GM23338 (cell line): ENCODE measurements at places on chromosomes 7 and 10.
A peak's percentile ranks its signal among the peaks of the same experiment; 100 is the strongest.

- DNase-seq: peak; percentile 49
These were observed 1.5 kb downstream of the PCLO start for GRCh38 chr7:83161186-83161585.

DNA sequence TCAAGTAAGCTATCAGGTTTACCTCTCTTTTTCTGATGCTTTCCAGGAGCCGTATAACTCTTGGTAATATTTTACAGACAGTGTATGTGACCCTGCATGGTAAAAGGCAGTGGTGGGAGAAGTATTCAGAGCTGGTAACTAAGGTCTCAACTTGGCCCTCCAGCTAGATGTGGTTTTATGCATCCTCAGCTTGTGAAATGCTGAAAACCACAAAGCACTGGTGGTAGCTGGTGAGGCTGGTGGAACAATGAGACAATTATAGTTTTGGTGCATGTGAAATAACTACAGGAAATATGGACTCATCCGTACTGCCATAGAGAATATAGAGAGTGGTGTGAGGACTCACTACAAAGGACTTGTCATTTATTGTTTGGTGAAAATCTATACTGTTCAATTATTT lies 383.0 kb upstream of the PCDH15 start:
- no peak for DNase-seq

- DNase-seq: peak; percentile 50
These were observed 256.1 kb downstream of the COBL start for GRCh38 chr7:51060536-51060935.

DNA sequence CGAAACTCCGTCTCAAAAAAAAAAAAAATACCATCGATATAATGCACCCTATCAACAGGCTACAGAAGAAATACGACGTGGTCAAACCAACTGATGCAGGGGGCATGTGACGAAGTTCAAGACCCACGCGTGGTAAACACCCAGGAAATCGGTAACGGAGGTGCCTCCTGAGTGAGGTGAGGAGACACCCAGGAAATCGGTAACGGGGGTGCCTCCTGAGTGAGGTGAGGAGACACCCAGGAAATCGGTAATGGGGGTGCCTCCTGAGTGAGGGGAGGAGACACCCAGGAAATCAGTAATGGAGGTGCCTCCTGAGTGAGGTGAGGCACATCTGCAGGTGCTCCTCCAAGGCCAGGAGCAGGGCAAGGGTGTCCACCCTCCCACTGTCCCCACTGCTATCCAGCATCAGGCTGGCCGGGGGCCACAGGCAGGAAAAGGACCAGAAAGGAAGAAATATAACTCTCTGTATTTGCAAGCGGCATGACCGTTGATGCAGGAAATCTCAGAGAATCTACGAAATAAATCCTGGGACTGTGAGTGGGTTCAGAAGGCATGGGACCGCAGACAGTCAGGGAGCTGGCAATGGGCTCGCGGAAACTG lies 10.7 kb upstream of the GPR146 start:
- DNase-seq: no peak

- no peak for DNase-seq
These were observed 76.1 kb upstream of the HDAC9 start for GRCh38 chr7:18419456-18419855.

DNA sequence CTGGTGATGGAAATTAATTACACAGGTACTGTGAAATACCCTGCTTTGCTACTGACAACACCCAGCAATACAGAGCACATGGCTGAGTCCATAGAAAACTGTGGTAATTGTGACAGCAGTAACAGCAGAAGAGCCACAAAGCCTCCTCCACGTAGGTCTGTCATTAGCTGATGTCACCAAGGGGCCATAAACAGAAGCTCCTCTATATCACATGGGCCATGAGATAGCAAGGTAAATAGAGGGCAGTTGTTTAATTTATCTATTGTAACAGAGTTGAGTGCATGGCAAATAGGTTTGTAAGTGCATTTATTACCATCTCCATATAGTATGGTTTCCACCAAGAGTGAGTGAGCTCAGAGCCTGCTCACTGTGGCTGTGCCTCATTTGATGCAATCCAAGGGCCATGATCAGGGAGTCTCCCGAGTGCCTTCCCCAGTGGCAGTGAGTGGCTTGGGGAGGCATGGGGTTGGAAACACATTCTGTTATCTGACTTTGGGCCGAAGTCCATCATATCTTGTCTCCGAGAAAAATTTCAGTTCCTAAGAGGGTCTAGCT lies 281.2 kb downstream of the SKAP2 start:
- no peak for DNase-seq

- no peak for DNase-seq
These were observed 266.7 kb upstream of the PHF14 start for GRCh38 chr7:10706875-10707493.

DNA sequence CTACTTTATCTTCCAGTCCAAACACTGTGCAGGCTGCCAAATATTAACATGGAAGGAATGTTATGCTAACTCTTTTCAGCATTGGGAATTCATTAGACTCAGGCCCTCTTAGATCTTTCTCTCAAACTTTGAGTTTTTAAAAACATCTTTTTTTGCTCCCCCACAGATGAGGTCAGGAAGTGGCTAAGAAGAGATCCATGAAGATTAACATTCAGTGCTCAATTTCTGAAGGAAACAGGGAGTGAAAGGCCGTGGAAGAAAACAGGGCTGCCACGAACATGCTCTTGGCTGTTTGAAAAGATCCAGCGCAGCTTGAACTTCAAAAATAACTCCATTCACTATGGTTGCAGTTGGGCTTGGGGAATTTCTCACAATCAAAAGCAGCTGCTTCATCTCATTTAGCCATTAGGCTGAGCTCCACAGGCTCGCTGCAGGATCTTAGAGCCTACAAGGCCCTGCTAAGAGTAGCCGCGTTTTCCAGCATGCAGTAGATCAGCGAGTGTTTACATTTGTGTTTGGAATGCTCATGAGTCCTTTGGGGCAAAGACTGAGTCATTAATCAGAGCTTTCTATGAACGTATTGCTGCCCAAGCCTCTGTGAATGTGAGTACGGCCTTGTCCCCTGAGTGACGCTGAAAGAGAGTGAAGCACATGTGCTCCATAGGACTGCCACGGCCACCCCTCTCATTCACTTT lies 41.2 kb upstream of the TNS3 start:
- no peak for DNase-seq

DNA sequence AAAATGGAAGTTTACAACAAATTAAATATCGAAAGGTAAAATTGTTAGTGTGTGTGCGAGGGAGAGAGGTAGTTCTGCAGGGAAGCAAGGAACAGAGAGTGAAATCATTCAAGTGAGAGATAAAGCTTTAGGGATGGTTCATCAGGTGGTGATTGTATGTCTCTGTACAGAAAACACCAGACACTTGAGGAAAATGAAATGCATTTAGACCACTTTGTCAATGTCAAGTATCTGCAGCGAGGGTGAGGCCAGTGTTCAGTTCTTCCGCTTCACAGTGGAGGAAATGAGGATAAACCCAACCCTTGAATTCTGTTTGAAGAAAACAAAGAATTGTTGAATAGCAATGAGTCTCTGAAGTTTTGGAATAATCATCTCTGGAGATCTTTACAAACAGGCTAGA lies 14.4 kb upstream of the ITGB1 start:
- DNase-seq: no peak

DNA sequence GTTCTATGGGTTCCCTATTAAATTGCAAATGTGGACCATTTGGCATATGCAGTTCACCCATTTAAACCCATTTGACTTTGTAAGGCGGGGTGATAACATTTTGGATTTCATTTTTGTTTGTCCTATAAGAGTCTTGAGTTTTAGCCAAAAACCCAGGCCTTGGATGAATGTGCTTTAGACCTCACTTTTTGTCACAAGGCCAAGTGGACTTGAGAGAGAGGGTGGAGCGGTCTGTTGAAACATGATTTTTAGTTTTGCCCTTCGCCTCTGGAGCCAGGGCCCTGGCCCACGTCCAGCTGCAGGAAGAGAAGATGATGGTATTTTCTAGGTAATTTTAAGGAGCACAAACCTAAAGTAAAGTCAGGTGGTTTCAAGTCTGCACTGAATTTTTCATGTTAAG lies 260.1 kb downstream of the SLC25A13 start:
- DNase-seq: no peak

DNA sequence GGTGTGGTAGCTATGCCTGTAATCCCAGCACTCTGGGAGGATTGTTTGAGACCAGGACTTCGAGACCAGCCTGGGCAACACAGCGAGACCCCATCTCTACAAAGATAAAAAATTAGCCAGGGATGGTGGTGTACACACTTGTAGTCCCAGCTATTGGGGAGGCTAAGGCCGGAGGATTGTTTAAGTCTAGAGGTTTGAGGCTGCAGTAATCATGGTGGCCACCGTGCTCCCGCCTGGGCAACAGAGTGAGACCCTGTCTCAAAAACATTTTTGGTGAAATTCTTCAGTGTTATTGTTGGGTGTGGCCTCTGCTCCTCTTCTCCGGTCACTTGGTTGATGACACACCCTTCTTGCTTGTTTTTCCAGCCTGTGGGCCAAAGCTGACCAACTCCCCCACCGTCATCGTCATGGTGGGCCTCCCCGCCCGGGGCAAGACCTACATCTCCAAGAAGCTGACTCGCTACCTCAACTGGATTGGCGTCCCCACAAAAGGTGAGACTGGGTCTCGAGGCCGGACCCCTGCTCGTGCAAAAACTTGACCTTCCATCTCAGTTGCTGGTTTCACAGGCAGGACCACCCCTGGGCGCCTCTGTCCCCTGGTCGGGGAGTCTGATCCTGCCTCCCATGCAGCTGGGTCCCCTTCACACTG lies 10.6 kb downstream of the PFKFB3 start:
- no peak for DNase-seq

- DNase-seq: no peak
These were observed 9.1 kb upstream of the JAKMIP3 start for GRCh38 chr10:132056663-132057062.

- DNase-seq: no peak
These were observed 565.8 kb downstream of the NRG3 start for GRCh38 chr10:82440775-82441174.

- peak; percentile 82 for DNase-seq
These were observed 6.8 kb upstream of the LAT2 start for GRCh38 chr7:74202841-74203556.
